ENCODE measurements at places on chromosomes 3 and 15.

DNA sequence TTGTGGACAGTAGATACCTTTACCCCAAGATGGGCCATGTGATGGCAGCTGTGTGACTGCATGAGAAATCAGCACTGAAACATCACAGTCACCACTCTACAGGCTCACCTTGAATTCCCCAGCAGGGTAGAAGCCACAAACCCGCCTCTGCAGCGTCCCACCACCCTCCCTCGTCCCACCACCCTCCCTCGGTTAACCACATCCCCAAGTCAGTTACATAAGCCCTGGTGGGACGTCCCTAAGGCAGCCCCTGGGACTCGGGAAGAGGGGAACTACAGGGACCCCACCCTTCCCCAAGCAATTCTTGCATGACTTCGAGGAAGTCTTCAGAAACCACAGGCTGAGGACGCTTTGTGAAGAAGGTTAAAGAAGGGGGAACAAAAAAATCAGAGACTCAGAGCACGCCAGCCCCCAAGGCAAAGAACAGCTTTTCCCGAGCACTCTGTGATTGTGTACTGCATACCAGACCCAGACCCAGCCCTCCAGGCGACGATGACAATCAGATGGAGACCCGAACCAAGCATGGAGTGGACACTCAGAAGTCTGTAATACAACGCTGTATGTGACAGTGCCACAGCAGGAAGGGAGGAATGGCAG lies 60.5 kb downstream of the SH3BP5 start:
- peak; percentile 25 for DNase-seq

DNA sequence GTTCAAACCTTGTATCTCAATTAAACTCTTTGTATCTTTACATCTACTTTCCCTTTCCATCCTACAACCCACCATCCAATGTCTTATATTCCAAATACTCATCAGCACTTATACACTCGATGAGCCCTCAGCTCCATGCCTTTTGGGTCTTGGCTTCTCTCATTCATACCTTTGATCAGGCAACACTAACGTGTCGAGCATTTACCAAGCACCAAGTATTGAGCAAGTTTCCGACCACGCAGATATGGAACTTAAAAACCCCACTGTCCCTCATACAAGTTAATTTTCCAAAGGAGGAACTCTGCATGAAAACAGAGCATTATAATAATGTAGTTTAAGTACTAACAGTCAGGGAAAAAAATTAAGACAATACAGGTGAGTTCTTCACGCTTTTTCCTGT lies 102.8 kb downstream of the IL1RAP start:
- DNase-seq: no peak

DNA sequence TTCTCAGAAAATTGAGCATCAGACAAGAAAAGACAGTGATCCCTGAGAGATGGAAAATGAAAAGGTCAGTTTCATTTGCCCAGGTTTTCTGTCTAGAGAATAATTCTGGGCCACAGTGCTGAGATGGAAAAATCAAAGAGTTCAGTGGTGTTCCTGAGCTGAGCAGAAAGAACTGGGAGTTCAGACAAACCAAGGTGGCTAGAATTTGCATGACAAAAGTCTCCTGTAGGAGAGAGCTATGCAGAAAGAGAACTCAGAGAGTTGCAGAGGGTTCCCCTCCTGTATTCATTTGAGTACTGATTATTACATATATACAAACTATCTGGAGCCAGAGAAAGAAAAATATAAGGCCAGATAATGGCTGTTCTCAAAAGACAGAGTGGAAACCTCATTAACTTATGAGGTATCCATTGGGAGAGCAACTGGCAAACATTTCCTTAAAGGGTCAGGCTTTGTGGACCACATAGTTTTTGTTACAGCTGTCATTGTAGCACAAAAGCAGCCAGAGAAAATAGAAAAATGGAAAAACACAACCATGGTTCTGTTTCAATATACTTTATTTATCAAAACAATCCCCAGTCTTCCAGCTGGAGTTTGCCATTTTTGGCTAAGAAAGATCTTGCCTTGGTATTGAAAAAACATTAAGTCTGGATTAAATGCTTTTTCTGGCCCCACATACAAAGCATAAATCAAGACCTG lies 1004.1 kb downstream of the TBL1XR1 start:
- no peak for DNase-seq

DNA sequence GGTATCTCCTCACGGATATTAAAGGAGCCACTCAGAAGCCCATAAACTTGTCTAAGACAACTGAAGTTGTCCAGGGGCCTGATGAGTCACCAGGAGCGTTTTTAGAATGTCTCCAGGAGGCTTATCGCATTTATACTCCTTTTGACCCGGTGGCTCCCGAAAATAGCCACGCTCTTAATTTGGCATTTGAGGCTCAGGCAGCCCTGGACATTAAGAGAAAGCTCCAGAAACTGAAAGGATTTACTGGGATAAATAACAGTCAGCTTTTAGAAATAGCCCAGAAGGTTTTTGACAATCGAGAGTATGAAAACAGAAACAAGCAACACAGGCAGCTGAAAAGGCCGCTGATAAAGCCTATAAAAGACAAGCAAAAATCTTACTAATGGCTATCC lies 4.1 kb downstream of the DET1 start:
- no peak for DNase-seq

GRCh38 chr15:96421178-96421601 lies 90.7 kb downstream of the NR2F2 start:
- DNase-seq: no peak

GRCh38 chr3:108189440-108189839 lies 32.8 kb downstream of the IFT57 start:
- no peak for DNase-seq

GRCh38 chr3:126464997-126465396 lies 10.7 kb downstream of the ZXDC start:
- no peak for DNase-seq

- DNase-seq: peak; percentile 77
Observed at GRCh38 chr3:58167431-58168351, 43.1 kb downstream of the DNASE1L3 start.

DNA sequence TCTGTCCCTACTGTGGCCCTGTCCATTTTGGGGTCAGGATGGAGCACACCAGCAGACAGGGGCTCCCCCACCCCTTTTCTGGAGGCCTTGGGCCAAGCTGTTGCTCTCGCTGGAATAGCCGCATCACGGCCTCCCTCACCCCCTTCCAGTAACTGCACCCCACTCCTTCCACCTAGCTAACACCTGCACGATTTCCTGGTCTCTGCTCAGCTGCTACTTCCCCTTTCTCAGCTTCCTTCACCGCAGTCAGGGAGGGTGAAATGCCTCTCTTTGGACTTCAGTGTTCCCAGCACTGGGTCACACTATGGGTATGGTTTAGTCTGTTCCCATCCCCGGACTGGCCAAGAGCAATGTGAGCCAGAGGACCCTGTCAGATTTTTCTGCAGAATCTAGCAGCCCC lies 400.2 kb downstream of the MCTP2 start:
- peak; percentile 59 for DNase-seq

DNA sequence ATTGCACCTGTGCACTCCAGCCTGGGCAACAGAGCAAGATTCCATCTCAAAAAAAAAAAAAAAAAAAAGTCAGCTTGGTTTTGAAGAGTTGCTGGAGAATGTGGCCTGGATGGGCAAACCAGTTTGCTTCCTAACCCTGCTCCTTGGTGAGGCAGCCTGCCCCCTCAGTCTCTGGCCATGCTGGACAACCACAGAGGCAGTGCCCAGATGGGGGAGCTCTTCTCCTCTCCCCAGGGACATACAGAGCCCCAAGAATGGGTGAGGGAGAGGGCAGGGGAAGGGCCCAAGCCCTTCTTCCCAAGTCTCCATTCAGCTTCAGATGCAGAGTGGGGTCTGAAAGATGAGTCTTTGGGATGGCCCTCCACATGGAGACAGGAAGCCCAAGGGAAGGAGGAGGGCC lies 27.9 kb downstream of the CD276 start:
- DNase-seq: no peak

DNA sequence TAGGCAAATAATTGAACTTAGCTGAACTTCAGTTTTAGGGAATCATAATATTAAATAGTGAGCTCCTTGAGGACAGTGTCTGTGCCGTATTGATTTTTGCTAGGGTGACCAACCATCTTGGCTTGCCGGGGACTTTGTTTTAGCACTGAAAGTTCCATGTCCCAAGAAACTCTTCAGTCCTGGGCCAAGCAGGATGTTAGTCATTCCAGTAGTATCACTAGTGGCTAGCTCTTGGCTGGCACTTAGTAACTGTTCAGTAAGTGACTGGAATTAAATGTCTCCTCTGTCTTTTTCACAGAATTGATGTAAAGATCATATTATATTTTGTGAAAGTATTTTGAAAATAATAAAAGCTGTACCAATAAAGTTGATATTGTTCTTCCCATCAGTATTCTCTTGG lies 42.3 kb downstream of the RSRC1 start:
- DNase-seq: no peak

Measured in germinal center (tissue), 1 donor.